SK-N-MC (cell line): ENCODE measurements at places on chromosomes 2 and 18.

- no peak for DNase-seq
These were observed 69.9 kb downstream of the KCNH7 start for GRCh38 chr2:162768656-162769055.

DNA sequence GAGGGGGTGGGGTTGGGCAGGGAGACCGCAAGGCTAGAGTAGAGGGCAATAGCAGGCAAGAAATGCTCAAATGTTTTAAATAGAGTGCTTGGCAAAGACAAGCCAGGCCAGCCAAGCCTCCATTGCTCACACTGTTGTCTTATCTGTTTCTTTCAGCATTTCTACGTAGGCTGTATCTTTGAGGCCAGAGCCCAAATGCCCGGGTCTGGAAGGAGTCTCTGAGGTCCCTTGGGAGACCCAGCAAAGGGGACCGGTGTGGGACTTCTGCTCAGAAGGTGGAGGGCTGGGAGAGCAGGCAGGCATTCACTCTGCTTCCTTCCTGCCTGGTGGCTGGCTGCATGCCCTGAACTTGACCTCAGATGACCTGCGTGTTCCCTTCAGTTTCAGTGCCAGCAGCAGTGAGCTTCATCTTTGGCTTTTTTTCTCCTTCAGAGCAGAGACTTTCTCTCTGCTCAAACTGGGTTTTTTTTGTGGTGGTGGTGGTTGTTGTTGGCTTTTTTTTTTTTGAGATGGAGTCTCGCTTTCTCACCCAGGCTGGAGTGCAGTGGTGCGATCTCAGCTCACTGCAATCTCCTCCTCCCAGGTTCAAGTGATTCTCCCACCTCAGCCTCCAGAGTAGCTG is 13.7 kb upstream of the TET3 start:
- no peak for DNase-seq

- no peak for DNase-seq
These were observed 149.4 kb downstream of the SP3 start for GRCh38 chr2:173815772-173816171.

GRCh38 chr2:204177977-204178522 is 241.5 kb downstream of the ICOS start:
- no peak for DNase-seq

DNA sequence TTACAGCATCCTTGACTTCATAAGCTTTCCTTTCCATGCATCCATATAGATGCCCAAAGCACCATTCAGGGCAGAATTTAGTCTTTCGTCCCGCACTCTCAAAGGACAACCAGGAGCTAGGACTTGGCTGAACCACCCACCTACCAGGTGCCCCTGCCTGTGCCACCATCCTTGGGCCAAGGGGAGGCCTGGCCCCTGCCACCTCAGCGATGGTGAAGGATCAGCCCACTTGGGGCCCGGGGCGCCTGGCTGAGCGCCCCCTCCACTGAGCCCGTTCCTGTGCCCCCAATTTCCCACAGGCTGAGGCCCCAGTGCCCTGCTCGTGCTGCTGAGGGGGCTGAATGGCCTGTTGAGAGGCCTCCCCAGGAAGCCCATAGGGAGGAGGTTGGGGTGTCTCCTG is 33.3 kb upstream of the ALPP start:
- DNase-seq, result no peak

GRCh38 chr2:171952276-171952675 is 30.0 kb downstream of the HAT1 start:
- DNase-seq, result no peak

GRCh38 chr2:26670931-26671460 is 21.5 kb upstream of the KCNK3 start:
- no peak for DNase-seq

DNA sequence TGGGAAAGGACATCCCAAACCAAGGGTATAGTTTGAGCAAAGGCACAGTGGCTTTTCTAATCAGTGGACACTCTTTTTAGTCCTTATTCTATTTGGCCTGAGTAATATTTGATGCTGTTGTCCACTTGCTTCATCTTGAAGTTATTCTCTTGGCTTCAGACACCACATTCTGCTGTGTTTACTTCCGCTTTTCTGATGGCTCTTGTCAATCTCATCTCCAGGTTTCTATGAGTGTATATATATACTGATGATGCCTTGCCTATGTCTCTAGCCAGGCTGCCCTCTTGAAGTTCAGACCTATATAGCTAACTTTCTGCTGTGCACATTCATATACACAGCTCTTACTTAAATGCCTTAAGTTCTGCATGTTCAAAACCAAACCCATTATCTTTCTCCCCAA is 83.1 kb downstream of the EFEMP1 start:
- DNase-seq, result no peak

- no peak for DNase-seq
These were observed 294.3 kb upstream of the SLC8A1 start for GRCh38 chr2:40746191-40746590.

- DNase-seq, result no peak
These were observed 154.7 kb downstream of the TSN start for GRCh38 chr2:121910139-121910538.

DNA sequence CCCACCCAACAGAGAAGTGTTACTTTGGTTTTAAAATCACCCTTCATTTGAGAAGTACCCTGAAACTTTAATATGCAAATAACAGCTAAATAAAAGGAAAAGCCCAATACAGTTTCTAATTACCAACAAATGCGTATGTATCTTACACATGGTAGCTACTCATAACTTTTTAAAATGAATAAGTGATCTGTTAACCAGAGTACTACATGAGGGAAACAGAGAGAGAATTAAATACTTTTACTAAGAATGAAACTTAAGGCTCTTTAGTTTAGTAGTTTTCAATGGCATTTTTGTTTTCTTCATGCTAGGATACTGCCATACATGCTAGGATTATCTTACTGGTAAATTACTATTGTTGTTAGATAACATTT is 39.1 kb upstream of the NABP1 start:
- no peak for DNase-seq

DNA sequence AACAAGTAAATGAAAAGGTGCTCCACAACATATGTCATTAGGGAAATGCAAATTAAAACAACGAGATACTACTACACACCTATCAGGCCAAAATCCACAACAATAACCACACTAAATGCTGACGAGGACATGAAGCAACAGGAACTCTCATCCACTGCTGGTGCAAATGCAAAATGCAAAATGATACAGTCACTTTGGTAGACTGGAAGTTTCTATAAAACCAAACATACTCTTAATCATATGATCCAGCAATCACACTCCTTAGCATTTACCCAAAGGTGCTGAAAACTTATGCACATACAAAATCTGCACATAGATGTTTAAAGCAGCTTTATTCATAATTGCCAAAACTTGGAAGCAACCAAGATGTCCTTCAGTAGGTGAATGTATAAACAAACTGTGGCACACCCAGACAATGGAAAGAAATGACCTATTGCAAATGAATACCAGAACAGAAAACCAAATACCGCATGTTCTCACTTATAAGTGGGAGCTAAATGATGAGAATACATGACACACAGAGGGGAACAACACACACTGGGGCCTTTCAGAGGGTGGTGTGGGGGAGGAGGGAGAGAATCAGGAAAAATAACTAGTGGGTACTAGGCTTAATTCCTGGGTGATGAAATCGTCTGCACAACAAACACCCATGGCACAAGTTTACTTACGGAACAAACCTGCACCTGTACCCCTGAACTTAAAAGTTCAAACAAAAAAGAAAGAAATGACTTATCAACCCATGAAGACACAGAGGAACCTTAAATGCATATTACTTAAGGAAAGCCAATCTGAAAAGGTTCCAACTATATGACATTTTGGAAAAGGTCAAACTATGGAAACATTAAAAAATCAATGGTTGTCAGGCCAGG is 80.4 kb downstream of the ASXL2 start:
- no peak for DNase-seq

GRCh38 chr2:170218456-170218855 is 40.5 kb downstream of the MYO3B start:
- DNase-seq, result no peak

- DNase-seq, result no peak
These were observed 46.7 kb upstream of the ST6GAL2 start for GRCh38 chr2:106932644-106933043.

DNA sequence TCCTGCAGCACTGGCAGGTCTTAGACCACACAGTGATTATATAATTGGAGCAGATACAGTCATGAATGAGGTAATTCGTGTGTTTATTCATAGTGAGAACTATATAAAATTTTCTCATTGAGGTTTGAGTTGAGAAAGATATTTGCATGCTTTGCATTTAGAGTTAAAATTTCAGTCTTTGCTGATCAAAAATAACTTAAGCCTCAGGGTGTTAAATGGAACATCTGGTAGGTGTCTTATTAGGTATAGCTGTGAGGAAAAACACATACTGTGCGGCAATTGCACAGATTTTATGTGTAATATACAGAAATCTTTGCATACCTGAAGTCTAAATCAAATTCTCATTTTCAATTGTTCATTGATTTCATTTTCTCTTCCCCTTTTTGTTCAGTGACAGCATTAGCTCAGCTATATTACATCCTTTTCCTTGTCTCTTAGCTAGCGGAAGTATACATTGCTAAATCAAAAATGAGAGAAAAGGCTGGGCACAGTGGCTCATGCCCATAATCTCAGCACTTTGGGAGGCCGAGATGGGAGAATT is 21.2 kb downstream of the GORASP2 start:
- no peak for DNase-seq

- DNase-seq, result no peak
These were observed 18.2 kb downstream of the FBLN7 start for GRCh38 chr2:112156152-112156986.

DNA sequence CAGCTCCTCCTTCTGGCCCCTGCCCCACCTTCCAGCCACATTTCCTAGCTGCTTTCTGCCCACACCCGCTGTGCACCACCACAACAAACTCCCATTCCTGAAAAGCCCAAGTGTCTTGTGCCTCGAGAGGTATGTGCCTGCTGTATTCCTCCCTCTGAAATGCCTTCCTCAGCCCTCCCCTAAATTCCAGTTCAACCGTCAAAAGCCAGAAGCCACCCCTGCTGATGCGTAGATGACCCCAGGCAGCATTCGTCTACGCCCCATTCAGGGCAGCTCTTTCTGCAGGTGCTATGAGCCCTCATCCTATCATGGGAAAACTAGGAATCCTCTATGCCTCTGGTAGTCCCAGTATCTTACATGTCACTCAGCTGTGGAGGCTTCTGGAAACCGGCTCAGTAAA is 71.7 kb downstream of the DNMT3A start:
- no peak for DNase-seq

GRCh38 chr2:235960716-235961640 is 207.2 kb downstream of the GBX2 start:
- no peak for DNase-seq

DNA sequence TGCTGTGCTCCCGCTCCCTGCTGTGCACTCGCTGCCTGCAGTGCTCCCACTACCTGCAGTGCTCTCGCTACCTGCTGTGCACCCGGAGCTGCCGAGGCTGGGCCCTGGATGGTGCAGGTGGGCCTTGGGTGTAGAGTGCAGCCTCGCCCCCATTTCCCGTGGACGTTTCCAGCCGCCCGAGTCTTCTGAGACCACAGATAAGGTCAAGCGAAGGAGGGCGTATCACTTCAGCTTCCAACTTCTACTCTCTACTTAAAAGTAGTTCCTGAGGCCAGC is 15.9 kb downstream of the TMEM18 start:
- no peak for DNase-seq

- DNase-seq, result no peak
These were observed 76.4 kb upstream of the PARD3B start for GRCh38 chr2:204468746-204469429.
